Activated naive CD4-positive, alpha-beta T cell (primary cell): ENCODE measurements at places on chromosomes 12 and 14.

- DNase-seq: no peak
Measured at GRCh38 chr12:102204025-102204424, 6.4 kb upstream of the PMCH start.

DNA sequence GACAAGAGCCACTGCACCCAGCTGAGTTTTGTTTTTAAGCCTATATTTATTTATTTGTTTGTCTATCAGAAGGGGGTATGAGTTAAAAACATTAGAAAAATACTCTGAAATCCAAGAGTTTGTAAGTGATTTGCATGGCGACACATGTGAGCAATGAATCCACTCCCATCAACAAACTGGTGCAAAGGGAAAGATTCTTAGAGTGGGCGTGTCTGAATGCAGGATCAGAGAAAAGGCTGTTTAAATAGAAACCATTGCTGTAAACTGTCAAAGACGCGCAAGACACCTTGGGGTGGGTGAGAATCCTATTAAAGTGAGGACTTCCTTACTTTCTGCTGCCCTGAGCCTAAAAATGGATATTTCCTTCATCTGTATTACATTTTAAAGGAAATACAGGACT is 51.9 kb downstream of the ZFYVE26 start:
- DNase-seq: no peak

DNA sequence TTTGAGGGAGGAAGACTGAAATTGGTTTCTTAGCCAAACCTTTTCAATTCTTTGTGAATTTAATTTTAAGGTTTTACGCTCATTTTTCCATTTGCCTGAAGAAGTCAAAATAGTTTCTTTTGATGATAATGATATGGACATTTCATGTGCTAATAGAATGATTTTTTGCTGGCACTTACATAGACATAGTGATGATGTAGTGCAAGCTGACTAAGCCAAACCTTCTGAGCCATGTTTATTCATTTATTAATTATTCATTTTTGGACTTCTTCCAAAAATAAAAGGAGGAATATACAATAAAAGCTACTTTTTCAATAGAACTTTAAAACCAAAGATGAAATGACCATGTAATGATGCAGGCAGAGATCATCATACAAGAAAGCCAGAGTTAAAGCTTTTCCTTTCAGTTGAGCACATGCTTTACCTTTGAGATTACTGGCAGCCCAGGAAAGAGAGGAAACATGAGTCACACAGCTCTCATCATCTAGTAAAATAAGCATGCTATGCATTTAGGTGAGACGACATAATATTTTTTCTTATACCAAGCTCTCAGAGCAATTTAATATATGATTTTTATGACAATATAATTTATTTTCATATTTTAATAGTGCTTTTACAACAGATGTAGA is 24.8 kb downstream of the KCNA1 start:
- DNase-seq: no peak

DNA sequence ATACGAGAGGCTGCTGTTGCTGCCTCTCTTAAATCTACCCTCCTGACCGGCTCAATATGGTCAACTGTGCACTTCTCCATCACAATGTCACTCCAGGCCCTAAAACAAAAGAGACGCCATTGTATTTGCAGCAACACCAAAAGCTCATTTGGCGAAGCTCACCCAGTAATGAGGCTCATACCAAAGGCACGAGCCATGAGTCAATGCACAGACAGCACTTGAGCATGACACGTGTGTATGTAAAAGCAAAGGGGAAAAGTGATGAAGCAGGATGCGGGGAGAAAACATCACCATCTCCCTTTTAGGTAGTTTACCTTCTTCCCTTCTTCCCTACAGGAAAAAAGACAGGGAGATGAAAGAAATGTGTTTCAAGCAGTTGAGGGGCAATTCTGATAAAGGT is 150.3 kb downstream of the FOXN3 start:
- DNase-seq: no peak

- no peak for DNase-seq
Measured at GRCh38 chr12:15088105-15088504, 115.3 kb downstream of the PDE6H start.

DNA sequence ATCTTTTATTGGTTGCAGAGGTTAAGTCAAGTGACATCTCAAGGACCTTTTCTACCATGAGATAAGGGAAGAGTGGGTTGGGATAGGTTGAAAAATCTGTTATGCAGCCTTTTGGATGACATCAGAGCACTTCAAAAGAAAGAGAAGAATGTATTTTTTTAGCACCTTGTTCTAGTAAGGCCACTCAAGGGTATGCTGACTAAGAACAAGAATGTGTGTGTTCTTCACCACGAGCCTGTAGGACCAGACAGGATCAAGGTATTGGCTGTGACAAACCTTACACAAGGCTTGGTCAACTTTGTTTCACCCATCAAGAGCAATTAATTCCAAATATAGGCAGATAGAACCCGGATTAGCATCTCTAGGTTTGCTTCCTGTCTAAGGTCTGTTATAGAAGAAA is 142.5 kb downstream of the SAMD4A start:
- no peak for DNase-seq

- no peak for DNase-seq
Measured at GRCh38 chr12:9694241-9694640, 24.7 kb downstream of the CLEC2D start.
